ENCODE measurements at places on chromosomes 4 and X. TPM values are rescaled to one million over a fixed set of nuclear protein-coding genes. Genes with fewer than 3 reads are reported as not detected.

The TENM3 gene
- polyA plus RNA-seq: 16.7 TPM

The TCEAL2 gene
- polyA plus RNA-seq: 25.0 TPM

The MAML3 gene
- polyA plus RNA-seq: 13.5 TPM

The VEGFD gene
- 0.59 TPM for polyA plus RNA-seq

The EDA2R gene
- polyA plus RNA-seq: 0.64 TPM

The CLCN4 gene
- polyA plus RNA-seq: 3.7 TPM

The PABPC1L2B gene
- polyA plus RNA-seq: not detected

The CYLC1 gene
- not detected for polyA plus RNA-seq

The RNF128 gene
- 9.9 TPM for polyA plus RNA-seq

The NEUROG2 gene
- polyA plus RNA-seq: not detected

The TLR1 gene
- 3.8 TPM for polyA plus RNA-seq
